ENCODE measurements at places on chromosomes 1 and 21.

DNA sequence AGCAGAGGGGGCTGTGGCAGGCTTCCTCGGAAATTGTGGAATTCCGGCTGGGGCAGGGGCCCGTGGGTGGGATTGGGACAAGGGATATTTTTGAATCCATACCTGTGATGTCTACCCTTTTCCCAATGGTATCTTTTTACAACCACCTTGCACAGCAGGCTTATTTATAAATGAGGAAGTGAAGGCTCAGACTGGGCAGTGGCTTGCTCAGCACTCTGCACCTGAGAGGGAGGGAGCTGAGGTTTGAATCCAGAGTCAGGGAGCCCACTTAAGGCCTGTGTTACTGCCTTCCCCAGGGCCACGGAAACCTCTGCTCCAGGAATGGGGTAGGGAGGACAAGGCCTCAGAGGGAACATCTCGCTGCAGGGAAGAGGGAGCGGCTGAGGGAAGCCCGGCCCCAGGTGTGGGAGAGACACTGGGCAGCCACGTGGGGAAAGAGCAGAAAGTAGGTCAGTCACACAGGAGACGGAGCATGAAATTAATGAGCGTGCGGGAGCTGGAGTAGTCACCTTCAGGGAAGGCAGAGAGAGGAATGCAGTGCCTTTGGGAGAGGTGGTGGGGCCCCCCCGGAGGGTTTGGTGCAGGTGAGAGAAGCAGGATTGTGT lies 35.4 kb upstream of the SCMH1 start:
- no peak for DNase-seq

DNA sequence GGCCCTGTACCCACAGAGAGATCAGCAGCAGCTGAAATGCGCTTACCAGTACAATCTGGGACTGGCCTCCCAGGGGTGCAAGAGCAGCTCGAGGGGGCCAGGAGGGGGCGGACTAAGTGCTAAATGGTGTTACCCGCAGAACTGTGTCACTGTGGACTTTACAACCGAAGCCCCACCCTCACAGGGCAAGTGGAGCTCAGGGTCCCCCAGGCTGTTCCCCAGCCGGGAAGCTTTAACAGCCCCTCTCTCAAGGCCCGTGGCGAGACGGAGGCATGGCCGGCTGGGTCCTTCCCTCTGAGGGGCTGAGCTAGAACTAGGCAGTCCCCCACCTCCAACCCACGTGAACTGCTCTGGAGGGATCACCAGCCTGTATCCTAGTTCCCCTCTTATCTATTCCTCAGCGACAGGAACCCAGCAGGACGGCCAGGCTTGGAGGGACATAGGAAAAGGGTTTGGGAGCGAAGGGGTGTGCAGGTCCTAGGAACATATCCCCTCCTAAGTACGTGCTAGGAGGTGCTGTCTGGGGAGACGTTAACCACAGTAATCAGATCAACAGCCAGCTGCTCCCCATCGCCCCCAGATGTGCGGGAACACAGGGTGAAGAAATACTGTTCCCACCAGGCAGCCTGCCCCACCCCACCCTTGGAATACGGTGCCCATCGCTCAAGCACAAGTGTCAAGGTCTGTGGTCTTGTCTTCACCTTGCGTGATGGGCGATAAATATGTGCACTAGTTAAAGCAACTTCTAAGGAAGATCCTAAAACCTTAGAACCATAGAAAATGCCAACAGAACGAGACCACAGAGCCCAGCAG lies 24.4 kb downstream of the ZBTB17 start:
- DNase-seq: no peak

DNA sequence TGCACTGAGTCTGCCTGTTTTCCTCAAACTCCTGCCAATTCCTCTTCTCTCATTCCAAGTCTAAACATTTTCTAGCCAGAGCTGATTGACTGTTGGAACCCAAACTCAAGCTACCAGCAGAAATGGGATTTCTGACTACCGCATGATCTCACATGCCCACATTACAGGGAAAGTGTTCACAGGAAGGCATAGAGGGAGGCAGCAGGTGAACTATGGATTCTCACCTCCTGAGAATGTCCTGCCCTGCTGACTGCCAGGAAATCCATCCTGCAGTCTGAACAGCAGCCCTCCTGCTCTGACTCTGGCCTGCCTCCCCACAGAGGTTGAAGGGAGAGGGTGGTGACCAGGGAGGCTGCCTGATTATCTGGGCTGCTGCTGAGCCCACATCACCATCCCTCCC lies 22.5 kb downstream of the IQGAP3 start:
- no peak for DNase-seq

- DNase-seq: no peak
Measured at GRCh38 chr1:65564493-65564892, 144.0 kb downstream of the LEPR start.

GRCh38 chr1:17922833-17923232 lies 167.7 kb downstream of the ACTL8 start:
- DNase-seq: no peak
